ENCODE measurements at places on chromosomes 1 and 21.
A peak's percentile ranks its signal among the peaks of the same experiment; 100 is the strongest.

DNA sequence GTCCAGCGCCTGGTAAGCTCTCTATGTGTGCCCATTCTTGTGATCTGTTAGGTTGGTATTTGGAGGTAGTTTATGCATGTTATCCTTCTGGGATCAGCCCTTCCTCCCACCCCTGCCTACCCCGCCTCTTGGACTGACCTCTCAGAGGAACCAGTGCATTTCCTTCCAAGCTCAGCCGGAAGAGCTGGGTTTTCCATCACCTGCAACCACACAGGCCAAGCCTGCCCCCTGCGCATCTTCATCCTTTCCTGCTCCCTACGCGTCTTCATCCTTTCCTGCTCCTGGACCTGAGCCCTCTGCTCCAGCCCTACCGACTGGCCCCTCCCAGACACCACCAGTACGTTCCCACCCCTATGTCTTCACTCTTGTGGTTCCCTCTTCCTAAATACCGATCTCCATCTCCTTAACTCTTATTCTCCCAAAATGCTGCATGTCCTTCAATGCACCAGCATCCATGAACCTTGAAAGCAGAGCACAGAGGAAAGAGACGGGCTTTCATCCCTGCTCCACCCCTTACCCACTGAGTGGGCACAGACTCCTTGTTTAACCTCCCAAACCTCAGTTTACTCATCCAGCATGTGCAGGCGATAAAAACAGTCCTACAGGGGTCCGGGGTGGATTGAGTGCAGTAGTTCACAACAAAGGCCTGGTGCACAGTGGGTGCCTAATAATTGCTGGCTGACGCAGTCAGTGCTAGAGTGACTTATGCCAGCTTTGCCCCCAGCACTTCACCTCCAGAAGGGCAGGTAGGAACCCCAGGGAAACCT is 526.3 kb downstream of the MATN1 start:
- DNase-seq: no peak

DNA sequence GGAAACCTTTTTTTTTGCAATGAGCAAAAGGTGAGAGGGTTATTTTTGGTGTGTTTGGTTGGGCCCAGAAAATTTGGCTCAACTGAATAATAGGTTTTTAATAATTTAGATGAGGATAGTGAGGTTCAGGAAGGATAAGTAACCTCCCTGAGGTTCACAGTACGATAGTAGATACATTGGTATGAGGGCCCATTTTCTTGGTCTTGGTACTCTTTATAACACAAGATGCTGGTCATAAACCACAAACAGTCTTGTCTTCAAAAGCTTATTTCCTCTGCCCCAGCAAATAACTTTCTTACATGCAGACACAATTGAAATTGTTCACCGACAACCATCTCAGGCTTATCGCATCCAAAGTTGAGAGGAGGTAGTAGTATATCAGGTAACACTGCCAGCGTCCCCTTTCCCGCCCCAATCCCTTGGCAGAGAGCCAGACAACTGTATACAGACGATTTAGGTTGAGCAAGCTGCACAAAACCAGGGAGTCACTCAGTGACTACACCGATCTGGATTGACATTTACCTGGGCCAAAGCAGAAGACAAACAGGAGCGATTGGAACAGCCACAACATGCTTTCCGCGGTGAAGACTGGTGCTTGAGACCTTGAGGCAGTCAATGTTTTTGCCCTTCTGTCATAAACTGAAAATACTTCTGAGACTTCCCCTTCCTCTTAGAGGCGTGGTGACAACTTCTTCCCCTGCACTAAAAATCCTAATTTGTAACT is at the start of gene SLAMF6:
SLAMF6 (minus strand) TSS at position 634 of the 724 bp plus-strand sequence; CDS start at position 571, 63 bp downstream.
- peak; percentile 28 for DNase-seq

GRCh38 chr1:53011175-53011574 is 50.8 kb upstream of the PODN start:
- DNase-seq: no peak

GRCh38 chr1:236865818-236866155 is 70.7 kb downstream of the MTR start:
- no peak for DNase-seq

DNA sequence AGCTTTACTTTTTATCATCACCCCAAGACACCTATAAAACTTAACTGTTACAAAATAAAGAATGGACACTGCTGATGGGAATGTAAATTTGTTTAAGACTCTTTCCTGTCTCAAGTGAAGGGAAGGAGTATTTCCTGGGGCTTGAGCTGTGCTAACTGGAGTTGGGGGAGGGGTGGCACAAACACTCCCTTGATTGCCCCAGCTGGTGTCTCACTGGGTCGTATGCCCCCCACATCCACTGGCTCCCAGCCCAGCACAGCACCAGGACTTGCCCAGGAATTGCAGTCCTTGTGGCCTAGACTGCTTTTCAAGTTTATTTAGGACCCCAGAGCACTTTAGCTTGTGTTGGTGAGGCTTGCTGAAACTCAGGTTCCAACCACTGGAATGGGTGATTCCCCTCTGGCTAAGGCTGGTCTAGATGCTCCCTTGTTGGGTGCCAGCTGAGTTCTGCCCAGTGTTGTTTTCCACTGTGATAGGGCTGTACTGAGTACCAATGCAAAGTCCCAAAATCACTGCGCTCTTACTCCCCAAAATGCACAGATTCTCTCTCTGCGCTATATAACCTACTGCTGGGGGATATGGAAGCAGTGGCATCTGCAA is 49.1 kb upstream of the DR1 start:
- DNase-seq: no peak

DNA sequence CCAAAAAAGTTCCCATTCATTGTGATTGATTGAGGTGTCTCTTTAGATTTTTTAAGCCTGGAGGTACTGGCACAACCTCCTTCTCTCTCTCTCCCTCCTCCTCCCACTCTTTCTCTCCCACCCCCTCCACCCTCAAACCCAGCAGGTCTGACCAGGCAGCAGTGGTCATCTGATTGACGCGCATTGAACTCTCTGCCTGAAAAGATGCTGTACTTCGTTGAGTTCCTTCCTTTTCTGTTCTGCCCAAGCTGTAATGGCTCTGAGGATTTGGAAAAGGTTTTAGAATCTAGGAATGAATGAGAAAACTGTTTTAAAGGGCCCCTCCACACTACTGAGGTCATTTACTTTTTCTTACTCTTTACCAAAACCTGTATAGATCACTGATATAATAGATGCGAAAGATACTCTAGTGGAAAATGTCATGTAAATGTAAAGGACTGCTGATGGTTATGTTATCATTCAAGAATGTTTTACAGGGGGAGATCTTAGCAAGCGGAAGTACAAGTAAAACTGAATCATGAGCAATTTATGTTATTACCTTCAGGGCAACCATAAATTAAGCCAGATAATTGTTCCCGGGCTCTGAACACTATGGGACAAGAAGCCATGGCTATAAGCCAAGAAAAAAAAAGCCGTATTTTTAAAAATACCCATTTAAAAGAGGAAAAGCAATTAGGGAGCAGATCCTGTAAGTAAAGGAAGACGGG is 25.2 kb upstream of the DYRK1A start:
- no peak for DNase-seq

DNA sequence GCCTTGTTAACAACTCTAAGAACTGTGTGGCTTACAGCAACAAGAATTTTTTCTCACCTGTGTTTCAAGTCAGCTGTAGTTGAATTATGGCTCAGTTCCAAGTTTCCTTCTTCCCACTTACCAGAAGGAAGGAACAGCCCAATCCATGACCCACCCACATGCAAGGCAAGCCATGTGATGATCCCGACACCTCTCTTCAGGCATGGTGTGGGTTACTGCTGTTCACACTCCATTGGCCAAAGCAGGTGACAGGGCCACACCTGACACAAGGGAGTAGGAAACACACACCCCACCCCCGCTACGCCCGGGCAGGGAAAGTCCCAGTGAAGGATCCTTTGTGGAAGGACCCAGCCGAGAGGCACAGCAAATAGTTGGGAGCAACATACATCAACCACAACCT is 36.3 kb downstream of the KCNJ15 start:
- DNase-seq: no peak

DNA sequence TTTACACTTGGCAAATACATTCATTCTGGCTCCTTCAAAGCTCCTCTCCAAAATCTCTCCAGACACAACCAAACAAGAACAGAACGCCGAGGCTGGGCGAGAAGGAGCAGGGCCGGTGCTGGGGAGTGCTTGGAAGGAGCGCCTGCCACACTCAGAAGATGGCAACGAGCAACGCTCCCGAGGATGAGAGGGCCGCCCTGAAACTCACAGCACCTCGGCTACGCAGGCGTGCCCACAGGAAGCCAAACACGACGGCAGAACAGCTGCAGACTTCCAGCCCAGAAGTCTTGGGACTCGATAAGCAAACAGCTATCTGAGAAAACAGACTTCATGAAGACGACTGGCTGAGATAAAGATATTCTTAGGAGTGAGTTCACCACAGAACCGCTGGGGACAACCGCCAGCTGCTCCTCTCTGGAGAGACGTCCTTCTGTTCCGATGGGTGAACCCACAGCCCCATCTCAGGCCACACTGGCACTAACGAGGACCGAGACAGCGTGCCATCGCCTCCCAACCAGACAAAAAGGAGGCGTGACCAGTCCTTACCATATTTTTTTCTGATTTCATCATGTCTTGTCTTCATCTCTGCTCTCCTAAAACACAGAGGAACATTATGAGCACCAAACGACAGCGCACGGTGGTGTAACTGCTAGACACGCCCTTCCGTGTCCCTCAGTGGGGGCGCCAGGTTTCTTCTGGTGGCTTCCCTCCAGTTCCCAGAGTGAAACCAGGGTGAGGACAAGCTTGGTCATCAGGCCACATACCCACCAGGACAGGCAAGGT is 18.6 kb downstream of the PTTG1IP start:
- DNase-seq: no peak
